ENCODE measurements at places on chromosomes 4 and X. TPM values are rescaled to one million over a fixed set of nuclear protein-coding genes. Genes with fewer than 3 reads are reported as not detected.

- peak; percentile 72 for DNase-seq
Observed at GRCh38 chr4:144356941-144357381, 216.4 kb upstream of the GYPA start.

- no peak for DNase-seq
Observed at GRCh38 chr4:186554539-186554913, 841 bp downstream of the MTNR1A start.

DNA sequence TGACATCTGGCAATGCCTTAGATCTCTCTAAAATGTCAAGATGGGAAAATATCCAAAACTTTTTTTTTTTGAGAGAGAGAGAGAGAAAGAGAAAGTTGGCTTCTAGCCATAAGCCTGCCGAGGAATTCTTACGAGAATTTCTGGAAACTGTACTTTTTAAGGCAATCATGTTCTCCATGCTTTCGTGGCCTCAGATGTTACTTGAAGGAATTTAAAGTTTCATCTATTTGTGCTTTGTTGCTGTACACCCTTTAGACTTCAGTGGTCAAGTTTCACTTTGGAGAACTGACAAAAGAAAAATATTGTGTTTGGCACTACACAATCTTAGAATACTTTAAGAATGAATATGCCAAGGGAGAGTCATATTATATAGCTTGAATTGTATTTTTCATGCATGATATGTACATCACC, 53.9 kb downstream of the FAT4 start:
- no peak for DNase-seq

DNA sequence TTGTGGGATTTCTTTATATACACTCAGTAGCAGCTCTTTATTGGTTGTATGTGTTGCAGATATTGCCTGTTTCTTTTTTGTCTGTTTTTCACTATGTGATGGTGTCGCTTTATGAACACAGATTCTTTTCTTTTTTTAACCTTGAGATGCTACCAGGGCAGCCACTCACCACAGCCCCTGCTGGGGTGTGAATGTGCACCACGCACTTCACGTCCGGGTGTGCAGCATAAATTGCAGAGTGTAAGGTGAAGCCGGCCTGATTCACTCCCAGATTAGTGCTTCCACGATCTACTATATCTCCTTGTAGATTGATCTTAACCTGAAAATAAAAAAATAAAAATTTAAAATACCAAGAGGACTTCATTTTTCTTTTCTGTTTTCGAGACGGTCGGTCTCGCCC, 71.4 kb downstream of the FAM193A start:
- DNase-seq, result no peak

DNA sequence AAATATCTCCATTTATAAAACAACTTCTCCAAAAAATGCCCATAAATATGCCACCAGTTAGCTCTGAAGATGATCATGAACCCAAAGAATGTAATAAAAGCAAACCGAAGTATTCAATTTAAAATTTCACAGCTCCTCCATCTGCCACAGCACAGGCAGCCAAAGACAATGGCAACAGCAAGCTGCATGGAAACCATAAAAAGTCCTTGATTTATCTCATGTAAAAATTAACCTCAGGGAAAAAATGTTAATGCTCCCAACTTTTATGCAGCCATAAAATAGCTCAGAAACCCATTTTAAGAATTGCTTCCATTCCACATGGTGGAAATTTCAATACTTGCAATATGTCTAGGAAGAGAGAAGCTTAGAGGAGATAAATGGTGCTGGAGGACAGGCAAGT, 132.3 kb upstream of the ARHGEF9 start:
- DNase-seq, result no peak

- no peak for DNase-seq
Observed at GRCh38 chrX:132470831-132471230, 18.0 kb downstream of the MBNL3 start.

DNA sequence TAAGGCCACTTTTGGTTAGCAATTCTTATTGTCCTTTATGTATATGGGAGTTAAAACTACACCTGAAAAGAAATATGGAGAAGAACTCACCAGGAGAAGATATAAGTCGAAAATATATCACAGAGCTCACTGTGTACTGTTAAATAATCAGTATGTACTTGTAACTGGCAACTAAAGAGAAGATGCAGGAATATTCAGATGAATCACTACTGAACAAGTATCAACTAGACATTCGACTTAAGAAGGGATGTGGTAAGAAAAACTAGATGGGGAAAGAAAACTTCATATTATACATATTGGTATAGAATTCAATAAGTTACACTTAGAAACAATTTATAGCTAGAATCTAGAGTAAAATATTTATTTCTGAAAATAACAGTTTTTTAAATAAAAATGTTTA, 230.0 kb downstream of the CAMK2D start:
- no peak for DNase-seq

GRCh38 chr4:144906181-144906925, 191.6 kb downstream of the ANAPC10 start:
- DNase-seq, result no peak

- DNase-seq, result peak; percentile 87
Observed at GRCh38 chr4:141133146-141133998, at the start of gene RNF150. TSS of gene RNF150 (minus strand) at chr4:141133469.

DNA sequence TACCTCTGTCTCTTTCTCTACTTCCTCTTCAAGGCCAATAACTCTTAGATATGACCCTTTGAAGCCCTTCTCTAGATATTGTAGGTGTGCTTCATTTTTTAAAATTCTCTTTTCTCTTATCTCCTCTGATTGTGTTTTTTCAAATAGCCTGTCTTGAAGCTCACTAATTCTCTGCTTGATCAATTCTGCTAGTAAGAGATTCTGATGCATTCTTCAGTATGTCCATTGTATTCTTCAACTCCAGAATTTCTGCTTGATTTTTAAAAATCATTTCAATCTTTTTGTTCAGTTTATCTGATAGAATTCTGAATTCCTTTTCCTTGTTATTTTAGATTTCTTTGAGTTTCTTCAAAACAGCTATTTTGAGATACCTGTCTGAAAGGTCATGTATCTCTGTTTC, 47.9 kb downstream of the MCUB start:
- DNase-seq, result no peak

- DNase-seq, result no peak
Observed at GRCh38 chr4:80101792-80102116, 28.7 kb upstream of the ANTXR2 start.

DNA sequence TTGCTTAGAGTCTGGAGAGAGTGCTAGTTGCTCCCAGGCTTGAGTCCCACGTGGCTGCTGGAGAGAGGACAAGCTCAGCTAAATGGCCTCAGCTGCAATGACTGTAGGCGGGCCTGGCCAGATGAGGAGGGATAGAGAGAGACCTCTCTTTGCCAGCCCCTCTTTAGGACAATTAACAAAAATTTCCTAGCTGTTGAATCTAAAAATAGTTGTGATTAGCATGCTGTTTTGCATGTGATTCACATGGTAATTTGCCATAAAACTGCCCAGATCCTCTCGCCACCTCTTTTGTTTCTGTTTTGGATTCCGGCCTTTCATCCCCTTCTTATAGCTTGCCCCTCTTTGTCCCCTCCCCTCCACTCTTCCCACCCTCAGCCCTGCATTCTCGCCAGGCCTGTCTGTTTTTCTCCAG, 28.9 kb upstream of the PRPS1 start:
- DNase-seq, result no peak

- DNase-seq, result no peak
Observed at GRCh38 chr4:156293657-156294297, 340.1 kb upstream of the CTSO start.

DNA sequence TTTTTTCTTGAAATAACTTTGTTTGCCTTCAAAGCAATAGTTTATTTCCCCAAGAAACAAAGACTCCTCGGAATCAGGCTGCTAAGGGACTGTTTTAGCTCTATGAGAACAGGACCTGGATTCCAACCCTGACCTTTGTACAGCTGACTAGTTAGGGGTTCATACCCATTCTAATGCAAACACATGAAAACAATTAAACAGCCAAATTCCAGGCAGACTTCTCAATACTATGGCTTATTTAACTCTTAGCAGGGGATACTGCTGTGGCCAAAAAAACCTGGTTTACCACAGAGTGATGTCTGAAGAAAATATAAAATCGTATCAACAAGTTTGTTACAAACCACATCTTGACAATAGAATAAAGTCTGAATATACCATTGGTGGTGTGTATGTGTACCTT, 129.6 kb upstream of the INTU start:
- DNase-seq, result no peak

GRCh38 chr4:125434136-125434535, 119.4 kb downstream of the FAT4 start:
- DNase-seq, result no peak

DNA sequence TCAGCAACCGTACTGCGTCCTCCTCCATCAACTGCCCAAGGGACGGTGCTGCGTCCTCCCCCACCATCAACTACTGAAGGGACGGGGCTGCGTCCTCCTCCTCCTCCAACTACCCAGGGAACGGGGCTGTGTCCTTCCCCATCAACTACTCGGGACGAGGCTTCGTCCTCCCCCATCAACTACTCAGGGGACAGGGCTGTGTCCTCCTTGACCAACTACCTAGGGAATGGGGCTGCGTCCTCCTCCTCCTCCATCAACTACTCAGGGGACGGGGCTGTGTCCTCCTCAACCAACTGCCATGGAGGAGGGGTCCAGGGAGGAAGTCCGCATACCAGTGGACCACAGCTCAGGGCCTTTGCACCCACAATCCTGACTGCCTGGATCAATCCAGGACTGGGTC, 24.4 kb downstream of the PPP2R3B start:
- no peak for DNase-seq

DNA sequence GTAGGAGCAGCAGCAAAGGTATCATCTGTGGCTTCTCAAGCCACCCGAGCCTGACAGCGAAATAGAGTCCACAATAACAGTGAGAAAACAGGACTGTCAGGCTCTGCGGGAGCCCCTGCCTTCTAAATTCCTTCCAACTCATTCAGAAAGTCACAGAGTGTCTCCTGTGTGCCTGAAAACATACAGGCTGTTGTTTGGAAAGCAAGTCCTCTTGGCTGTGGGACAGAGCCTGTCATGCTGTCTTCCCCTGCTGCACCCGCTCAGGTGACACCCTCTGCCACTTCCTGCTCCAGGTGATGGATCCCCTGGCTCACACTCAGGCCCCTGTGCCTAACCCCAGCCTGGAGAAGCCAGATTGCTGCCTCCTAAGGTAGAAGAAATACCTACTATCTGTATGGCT, 152.3 kb downstream of the RAB28 start:
- DNase-seq, result no peak

SERTM2 gene
- 0.15 TPM for total RNA-seq
